Activated T-helper 1 cell treated with anti-CD3 and anti-CD28 coated beads, Interleukin-2, amount 50 U/mL, for 16 hours (primary cell): ENCODE measurements at places on chromosomes 13 and 19.

- DNase-seq = no peak
Measured at GRCh38 chr19:47324502-47324901, 7.5 kb upstream of the C5AR2 start.

GRCh38 chr13:29459813-29460355 lies 135.6 kb downstream of the SLC7A1 start:
- no peak for DNase-seq

DNA sequence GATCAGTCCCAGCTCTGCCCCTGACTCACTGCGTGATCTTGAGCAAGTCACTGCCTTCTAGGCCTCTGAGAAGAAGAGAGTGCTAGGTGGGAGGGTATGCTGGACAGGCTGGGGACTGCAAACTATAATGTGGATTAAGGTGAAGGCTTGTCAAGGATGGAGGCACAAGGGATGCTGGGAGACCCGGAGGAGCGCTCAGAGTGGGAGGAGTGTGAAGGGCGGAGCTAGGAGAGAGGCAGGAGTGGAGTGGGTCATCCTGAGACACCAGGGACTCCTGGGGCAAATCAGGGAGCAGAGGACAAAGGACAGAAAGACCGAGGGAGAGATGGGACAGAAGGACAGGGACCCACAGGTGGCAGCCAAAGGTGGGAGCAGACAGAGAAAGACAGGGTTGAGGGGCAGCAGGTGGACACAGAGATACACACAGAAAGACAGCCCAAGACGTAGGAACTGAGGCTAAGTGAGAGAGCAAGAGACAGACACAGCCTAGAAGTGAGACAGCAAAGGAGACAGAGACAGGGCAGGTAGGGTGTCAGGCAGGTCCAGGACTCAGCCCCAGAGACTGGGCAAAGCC lies 2.6 kb downstream of the GRIK5 start:
- DNase-seq = no peak

- no peak for DNase-seq
Measured at GRCh38 chr13:95067303-95067702, 233.9 kb downstream of the ABCC4 start.

- DNase-seq = no peak
Measured at GRCh38 chr19:31256593-31256960, 92.7 kb downstream of the TSHZ3 start.

GRCh38 chr19:48668332-48668731 lies 4.5 kb downstream of the NTN5 start:
- DNase-seq = no peak

GRCh38 chr13:53104136-53104535 lies 75.5 kb downstream of the OLFM4 start:
- DNase-seq = no peak

GRCh38 chr13:110519046-110519445 lies 42.5 kb downstream of the RAB20 start:
- DNase-seq = no peak

- no peak for DNase-seq
Measured at GRCh38 chr13:88601949-88602348, 930.8 kb downstream of the SLITRK5 start.

DNA sequence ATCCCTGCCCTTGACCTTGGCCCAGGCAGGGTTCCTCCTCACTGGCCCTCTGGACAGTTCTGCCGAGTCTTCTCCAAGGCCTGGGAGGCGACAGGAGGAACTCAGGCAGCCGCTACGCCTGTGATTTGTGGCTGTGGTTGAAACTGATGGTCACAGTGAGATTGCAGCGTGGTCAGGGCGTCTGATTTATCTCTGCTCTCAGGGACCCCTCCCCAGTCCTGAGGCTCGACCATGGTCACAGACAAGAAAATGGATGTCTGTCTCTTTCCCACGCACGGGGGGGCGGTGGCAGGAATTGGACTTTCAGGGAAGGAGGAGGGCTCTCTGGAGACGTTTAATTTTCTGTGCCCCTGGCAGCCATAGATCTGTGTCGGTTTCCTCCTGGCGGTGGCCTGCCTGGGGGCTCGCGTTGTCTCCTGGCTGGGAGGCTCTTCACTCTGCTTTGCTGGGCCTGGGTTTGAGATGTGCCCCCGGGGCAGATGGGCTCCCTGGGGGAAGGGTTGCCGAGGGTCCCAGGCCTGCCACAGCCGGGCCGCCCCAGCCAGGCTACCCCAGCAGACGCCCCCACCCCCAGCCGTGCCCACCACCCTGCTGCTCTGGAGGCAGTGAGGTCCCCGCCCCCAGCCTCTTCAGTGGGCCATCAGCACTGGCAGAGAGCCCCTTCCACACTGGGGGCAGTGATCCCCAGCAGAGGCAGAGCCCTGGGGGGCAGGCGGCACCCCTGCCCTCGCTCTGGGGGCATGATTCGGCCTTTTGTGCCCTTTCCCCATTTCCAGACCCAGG lies 167.4 kb downstream of the KDM4B start:
- DNase-seq = no peak

- no peak for DNase-seq
Measured at GRCh38 chr13:90185734-90186133, 1161.8 kb upstream of the MIR17HG start.

DNA sequence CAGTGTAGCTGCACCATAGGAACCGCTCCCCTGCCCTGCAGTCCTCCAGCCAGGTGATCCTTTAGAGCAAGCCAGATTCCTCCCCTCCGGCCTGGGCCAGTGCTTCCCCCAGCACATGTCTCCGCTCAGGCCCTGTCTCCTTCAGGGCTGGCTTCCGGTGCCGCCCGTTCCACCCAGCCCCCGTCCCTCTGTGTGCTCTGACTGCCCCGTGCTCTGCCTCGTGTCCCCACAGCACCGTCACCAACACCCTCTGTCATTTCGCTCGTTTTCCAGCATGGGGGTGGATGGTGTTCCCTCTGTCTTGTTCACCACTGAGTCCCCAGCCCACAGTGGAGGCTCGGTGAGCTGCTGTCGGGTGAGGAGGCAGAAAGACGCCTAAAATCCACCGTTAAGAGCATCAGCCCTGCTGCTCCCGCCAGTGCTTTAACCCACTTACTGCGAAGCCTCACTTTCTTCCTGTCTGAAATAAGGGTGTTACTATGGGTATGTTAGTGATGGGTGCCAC lies 54.5 kb downstream of the TSSK6 start:
- peak; percentile 38 for DNase-seq

GRCh38 chr13:100148422-100148821 lies 59.5 kb downstream of the PCCA start:
- no peak for DNase-seq

DNA sequence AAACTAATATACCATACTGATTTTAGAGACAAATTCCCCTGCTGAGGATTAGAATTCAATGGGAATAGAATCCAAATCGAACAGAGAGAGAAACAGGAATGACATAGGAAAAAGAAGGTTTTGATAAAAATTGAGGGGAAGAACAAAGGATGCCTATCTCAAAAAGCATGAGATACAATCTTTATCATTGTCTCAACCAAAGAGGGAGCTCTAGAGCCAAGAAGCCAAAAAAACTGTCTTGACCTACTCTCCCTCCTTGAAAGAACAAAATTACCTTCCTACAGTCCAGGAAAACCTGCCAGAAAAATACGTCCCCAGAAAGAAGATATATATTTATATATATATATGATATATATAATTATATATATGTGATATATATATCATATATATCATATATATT lies 39.2 kb upstream of the MIR17HG start:
- DNase-seq = no peak

DNA sequence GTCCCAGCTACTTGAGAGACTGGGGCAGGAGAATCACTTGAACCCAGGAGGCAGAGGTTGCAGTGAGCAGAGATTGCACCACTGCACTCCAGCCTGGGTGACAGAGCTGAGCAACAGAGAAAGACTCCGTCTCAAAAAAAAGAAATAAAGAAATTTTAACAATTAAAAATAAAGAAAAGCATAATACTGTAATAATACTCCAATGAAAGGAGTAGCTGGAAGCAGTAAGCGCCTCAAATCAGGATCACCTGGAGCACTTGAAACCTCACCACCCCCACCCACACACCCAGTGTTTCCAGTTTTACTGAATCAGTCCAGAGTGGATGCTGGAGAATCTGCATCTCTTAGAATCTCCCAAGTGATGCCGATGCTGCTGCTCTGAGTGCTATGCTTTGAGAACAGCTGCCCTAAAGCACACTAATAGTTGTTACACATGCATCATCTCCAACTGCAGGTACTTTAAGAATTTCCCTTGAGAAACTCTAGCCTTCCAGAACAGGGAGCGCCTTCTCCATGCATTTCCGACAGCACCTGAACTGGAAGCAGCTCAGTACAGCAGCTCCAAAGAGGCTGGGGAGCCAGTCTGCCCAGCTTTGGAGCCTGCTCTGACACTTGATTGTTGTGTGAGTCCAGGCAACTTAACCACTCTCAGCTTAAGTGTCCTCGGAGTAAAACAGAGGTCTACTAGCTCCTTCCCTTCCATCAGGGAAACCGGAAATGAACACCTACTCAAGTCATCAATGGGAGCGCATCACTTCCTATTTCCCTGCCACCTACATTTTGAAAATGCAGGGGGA lies 2.9 kb downstream of the ABCC4 start:
- no peak for DNase-seq

DNA sequence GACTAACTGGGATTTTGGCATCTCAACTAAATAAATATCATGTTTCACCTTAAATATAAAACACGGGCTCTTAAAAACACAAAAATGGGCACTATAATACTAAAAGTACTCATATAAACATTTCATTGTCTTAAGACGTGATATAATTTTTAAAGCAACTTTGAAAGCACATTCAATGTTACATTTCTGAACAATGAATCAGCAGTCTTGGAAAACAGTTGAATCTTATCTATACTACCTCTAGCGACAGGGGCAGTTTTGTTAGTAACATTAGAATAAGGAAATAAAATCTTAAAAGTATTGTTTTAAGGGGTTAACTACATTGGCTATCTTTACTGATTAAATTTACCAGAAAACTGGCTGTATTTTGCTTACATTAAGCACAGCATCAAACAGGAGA lies 156.9 kb downstream of the UGGT2 start:
- no peak for DNase-seq

DNA sequence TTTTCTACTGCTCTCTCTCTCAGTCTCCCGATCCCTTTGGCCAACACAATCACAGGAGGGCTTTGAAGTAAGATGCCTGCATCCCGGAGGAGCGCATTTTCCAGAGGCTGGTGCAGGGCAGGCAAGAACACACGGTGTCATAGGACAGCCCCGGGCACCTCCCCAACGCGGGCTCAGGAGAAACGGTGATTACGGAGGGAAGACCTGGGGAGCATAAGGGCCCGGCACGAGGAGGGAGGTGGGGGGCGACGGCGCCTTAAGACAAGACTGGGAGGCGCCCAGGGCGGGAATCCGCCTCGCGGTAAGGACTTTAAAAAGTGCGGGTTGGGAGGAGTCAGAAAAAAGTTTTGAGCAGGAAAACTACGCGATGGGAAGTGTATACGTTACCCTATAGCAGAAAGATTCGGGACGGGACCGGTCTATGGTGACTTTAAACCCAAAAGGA lies 18.7 kb upstream of the ZNF888 start:
- no peak for DNase-seq

GRCh38 chr13:35983206-35983605 lies 148.0 kb downstream of the DCLK1 start:
- no peak for DNase-seq

- no peak for DNase-seq
Measured at GRCh38 chr13:45464141-45464686, 525 bp upstream of the COG3 start.

DNA sequence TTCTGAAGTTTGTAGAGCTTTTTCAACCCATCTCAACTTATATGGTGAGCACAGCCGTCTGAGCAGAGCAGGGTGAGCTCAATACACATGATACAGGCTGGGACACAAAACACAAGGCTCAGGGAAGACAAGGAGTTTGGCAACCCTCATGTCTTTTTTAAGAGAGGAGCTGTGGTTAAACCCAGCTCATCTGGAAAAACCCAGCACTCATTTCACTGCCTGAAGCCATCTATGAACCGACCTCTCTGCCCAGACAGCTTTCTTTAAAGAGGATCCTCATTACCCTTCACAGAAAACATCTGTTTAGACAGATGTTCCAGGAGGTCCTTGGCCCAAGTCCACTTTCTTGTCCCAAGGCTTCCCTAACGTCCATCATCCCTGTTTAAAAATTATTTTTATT lies 170.0 kb upstream of the TSHZ3 start:
- no peak for DNase-seq

GRCh38 chr19:2877398-2878331 lies 10.5 kb downstream of the ZNF556 start:
- no peak for DNase-seq

DNA sequence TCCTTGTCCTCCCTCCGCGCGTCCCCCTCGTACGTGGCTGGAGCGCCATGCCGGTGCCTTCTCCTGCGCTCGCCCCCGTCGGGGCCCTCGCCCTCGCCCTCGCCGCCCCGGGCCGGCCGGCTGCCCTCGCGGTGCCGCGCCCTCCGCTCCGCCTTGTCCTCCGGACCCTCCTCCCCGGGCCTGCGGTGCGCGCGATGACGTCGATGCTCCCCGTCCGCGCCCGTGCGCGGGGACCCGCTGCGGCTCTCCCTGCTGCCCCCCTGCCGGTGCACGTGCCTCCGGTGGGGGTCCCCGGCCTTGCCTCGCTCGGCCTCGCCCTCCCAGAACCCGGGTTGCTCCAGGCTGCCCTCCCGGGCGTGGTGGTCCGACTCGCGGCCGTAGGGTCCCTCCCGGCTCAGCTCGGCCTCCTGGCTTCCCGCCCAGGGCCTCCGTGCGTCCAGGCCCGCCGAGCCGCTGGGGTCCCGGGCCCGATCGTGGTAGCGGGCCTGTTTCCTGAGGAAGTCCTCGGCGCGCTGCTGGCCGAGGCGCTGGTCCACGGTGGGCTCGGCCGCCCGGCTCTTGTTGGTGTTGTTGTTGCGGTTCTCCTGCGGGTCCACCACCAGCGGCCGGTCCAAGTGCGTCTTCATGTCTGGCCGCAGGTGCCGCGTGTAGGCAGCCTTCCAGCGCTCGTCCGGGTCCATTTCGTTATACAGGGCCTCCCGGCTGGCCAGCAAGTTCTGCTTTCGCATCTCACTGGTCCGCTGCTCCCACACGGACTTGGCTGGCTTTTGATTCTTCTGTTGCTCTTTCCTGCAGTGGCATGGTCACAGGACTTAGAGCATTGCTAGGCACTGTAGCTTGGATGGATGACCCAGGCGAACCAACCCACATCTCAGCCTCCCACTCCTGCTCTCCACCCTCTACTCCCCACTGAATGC lies 148.6 kb downstream of the IER2 start:
- DNase-seq = no peak

DNA sequence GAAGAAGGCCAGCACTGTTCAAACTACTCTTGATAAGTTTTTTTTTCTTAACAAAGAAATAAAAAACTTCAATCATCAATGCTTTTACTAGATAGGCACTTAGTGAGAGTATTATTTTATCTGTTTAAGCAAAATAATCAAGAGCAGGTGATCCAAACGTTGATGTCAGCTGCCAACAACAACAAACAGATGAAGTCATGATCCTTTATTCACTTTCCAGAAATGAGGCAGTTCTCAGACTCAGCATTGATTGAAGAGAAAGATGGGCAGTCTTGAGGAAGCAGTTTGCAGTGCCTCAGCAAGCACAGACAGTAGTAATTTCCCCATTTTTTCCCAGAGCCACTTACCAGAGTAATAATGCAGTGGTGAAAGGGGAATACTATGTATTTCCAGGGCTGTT lies 38.4 kb upstream of the CSNK1A1L start:
- no peak for DNase-seq
